AG09319 (cell line): ENCODE measurements at places on chromosomes 4 and X.

DNA sequence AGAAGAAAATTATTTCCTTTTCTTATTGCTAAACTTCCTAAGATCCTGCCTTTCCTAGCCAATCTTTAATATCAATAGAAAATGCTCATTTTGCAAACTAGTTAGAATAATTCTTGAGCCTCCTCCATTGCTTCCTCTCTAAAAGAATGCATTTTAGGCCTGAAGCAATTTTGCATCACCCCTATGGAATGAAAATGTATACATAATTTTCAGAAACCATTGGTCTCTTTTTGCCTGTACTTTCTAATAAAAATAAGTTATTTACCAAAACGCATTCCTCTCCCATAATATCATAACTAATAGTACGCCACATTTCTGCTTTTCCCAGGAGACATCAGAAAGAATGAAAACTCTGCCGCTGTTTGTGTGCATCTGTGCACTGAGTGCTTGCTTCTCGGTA is 1.7 kb downstream of the MUC7 start:
- no peak for DNase-seq

DNA sequence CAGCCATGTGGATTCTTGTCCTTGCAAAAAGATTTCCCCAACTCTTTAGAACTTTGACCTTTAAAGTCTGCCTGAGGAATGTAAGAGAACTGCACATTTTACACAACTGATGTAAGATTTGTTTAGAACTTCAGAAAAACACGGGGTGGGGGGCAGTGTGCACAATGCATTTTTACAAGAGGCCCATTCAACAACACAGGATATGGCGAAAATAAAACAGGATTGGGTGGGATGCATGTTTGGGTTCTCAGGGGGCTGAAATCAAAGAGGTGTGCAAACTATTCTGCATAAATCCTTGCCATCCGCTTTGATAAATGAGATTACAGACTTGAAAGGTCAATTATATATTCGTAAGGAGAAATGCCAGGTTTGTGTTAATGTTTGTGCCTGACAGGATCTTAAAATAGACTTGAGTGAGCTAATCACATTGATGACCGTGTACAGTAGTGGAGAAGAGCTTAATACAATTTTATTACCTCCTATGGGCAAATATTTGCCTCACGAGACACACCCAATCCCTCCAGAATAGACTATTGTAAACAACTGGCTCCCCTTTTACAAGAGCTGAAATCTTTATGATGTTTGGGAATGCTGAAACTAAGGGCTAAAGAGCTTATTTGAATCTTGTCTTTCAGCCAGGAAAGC is 184.1 kb upstream of the LEF1 start:
- no peak for DNase-seq

DNA sequence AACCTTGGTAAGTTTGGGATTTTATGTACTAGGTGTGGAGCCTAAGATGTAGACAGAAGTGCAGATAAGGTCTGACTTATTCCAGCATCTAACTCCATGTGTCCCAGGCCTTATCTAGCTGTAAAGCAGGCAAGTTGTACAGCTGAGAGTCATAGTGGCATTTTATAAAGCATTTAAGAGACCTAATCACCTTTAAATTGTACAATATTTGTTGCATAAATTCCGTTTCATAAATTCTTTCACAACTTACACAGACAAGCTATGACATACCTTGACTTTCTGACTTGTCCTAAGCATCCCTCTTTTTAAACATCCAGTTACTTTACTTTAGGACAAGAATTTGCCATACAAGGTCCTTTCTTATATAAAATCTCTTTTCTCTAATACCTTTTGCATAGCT is 11.0 kb downstream of the SYAP1 start:
- DNase-seq: no peak

DNA sequence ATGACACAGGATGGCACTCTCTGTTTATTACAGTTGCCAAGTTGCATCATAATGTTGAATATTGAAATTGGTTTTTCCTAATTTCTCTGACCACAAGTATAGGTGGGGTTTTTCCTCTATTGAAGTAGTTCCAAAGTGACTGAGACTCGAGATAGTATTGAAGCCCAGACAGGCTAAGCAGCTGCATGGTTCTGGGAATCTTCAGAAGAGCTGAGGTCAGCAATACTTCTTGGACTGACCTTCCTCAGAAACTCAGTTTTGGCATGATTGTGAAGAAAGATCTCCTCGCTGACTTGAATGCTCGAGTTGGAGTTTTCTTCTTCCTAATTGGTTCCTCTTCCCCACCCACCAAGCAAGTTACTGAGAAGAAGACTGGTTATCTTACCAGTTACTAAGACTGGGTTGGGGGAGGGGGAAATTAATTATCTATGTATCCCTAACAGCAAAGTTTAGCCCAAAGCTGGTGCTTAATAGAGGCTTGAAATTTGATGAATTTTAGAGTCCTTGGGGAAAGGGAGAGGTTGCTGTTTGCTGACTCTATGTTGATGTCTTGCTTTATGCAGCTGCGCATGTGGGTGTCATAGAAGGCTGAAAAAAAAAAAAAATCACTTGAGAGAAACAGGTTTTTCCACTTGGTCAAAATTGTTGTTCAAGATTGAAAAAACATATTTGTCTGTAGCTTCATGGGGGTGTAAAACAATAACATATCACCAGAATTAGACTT is 91.1 kb downstream of the P2RY10 start:
- no peak for DNase-seq

DNA sequence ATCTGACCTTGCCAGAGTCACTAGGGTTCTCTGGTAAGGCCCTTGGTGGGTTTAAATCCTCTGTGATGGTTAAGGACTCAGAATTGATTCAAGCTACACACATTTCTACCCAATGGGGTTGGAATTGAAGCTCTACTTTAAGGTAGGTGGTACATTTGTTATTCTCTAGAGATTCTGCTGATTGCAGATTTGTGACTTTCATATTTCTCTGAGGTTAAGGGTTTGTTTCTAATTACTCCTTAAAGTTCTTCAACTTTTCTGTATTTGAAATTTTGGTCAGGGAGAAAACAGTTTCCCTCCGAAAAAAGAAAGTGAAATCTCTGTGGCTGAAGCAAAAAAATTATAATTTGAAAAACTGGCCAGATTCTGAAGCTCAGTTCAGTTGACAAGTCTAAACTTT is 25.8 kb upstream of the USP46 start:
- no peak for DNase-seq

DNA sequence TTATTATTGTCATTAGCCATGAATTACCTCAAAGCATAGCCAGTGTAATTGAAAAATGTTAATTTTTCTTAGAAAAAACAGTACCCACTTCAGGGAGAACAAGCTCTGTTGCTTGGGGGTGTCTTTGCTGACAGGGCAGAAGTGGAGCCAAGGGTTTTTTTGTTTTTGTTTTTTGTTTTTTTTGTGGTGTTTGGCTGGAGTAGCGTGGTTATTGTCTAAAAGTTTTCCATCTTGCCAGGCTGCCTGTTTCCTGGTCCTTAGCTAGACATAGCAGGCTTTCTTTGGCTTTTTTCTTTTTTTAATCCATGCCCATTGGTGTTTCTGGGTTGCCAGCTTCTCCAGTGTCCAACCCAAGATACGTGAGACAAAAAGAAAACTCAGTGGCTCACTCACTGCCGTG is 61.5 kb downstream of the CASP3 start:
- DNase-seq: no peak

DNA sequence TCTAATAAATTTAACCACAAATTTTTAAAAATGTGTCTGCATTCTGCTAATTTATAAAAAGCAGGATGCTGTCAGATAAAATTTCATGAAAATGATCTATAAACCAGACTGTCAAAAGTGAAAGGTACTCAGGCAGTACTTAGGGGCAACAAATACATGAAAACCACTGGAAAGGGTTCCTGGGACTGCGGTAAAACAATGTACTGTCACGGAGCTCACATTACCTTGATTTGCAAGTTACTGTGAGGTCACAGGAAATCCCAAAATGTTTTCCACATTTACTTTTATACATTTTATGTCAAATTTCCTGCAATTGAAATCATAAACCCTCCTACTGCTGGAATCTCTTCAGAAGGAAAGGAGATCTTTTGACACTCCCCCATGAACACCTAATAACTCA is 45.3 kb downstream of the SHISA3 start:
- no peak for DNase-seq

DNA sequence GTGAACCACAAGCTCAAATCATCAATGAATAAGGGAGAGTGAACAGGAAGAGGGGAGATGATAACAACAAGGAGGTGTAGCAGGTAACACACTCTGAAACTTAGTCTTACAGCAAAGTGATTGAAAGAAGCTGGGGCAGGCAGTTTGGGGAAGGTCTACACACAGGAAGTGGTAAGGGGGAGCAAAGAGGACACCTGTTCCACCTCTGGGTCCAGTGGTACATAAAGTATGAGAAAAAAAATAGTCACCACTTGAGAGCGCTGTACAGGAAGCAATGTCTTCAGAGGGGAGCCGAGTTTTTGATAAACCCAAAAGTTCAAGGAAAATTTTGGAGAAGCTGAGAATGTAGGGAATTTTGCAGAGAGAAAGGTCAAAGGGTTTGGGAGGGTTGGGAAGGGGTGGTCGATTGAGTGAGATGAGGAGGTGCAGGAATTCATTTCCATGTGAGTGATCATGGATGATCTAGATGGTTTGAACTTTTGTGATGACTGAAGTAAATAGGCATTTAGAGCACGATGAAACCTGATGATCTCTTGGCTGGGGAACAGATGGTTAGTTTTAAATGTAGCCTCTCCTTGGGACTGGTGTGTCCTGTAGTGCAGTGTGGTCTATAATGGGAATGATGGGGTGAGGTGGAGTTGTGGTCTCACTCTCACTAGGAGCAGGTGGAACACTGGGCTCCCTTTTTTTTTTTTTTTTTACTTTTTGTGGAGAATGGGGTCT is 142.0 kb downstream of the RBMX2 start:
- no peak for DNase-seq

DNA sequence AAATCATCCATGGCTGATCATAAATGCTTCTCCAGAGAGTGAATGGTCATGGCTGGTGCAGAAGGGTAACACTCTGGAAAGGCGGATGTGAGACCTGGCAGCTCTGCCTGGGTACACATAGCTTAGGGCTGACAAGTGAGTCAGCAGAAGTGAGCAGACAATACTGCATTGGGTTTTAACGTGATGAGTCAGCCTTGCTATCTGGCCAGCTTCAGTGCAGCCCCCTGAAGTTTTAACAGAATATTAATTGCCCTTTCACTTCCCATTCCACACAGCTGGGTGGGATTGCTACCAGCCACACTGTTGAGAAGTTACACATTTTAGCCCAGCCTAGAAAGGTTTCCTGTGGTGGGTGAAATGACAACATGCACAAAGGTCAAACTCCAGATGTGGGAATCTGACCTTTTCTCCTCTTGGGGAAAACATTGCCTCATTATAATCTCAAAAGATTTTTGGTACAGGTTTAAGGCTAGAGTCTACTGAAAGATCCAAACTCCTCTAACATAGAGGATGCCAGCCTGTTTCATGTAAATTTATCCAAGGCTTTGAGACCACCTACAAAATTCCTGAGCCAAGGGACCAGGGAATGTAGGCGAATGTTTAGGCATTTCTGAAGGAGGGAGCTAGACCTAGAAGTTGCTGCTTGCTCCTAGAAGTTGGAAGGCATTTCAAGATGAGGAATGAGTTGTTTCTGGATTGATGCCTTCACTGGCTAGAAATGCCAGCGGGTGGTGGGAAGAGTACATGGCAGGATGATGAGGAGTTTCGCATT is 230.3 kb upstream of the PGRMC2 start:
- peak; percentile 90 for DNase-seq

DNA sequence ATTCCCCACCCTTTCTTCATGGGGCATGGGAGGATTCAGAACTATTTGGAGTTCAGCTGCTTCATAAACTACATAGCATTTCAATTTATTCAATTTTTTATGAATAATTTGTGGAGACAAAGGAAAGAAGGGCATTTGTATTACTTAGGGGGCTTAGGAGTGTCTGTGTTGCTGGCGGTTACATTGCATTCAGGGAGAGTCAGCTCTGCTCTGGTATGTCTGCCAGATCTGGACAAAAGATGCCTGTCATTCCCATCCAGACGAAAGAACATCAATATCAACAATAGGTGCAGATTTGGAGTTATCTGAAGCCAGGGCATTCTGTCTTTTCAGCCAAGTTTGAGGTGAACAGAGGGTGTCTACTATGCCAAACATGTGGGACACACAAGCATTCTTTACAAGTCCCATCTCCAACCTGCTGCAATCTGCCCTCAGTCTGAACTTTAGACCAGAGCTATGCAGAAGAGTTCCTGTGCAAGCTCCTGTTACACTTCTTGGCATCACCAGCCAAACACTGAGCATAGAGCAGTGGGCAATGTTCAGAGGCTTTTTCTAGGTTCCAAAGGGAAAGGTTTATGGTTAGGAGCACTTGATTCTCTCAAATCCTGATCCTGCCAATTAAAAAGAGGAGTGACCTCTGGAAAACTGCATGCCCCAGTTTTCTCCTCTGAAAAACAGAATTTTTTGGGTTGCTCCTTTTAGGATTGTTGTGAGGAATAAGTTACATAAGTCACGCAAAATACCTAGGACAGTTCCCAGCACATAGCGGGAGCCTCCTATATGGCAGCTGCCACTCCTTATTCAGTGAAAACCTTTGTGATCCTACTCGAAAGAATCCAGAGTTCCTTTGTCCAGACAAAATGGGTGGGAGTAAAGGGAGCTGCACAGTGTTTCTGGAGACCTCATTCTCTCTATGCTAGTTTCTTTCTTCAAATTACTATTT is 719.5 kb upstream of the SLIT2 start:
- peak; percentile 7 for DNase-seq

GRCh38 chr4:989722-990471 is 3.1 kb downstream of the IDUA start:
- no peak for DNase-seq

DNA sequence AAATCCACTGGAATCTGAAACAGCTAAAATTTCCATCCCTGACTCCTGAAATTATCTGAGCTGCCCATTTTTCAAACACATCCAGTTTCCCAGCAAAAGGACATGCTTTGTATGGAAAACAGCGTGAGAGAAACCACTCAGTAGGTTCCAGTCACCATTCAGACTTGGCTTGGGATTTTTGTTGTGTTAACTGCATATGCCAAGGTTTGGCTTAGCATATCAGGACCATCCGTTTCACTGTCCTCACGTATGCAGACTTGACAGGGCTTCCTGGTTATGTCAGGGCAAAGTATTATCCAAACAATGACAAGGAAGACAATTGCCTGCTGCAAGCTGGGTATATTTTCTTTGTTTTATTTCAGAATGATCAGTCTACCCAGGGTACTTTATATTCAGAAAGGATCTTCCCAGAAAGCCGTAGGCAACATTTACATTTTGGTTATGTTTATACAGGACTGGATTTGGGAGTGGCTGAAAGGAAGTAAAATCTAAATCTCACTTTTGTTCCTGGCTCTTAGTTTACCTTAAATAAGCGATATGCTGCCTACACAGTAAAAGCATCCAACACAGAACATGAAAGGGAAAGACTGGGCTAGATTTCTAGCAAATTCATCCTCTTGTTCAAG is 41.3 kb upstream of the CCKAR start:
- no peak for DNase-seq

- DNase-seq: no peak
Measured at GRCh38 chr4:179747218-179747910, 2305.1 kb upstream of the AGA start.

DNA sequence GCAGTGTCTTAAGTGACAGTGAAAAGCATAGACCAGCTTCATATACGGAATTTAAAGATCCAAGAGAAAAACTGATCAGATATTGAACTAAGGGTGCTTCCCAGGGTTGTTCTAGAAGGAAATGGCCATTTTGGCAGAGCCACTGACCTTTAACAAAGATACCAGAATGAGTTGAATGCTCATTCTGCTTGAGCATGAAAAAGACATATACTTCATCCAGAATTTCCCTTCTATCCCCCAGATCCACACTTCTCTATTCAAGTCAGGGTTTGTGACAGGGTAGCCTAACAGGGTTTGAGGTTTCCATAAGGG is 45.6 kb upstream of the FAM9C start:
- no peak for DNase-seq

GRCh38 chr4:182918044-182918607 is 940 bp upstream of the DCTD start:
- no peak for DNase-seq

GRCh38 chr4:71338846-71339593 is at the start of gene SLC4A4:
TSS of gene SLC4A4 (plus strand) at chr4:71339020.
- no peak for DNase-seq
